Retina (tissue), 1 donor: ENCODE measurements at places on chromosomes 7 and 10.

GRCh38 chr10:6221192-6221940 is 18.6 kb downstream of the PFKFB3 start:
- no peak for DNase-seq

- no peak for DNase-seq
Observed at GRCh38 chr7:148398844-148399365, 191.7 kb upstream of the C7orf33 start.

GRCh38 chr10:33122014-33122809 is 164.2 kb upstream of the ITGB1 start:
- DNase-seq: no peak

- no peak for DNase-seq
Observed at GRCh38 chr10:30007406-30007805, 52.0 kb downstream of the JCAD start.

- DNase-seq: no peak
Observed at GRCh38 chr10:61628151-61628874, 34.4 kb upstream of the CABCOCO1 start.

- no peak for DNase-seq
Observed at GRCh38 chr10:116763440-116763839, 21.1 kb upstream of the HSPA12A start.

DNA sequence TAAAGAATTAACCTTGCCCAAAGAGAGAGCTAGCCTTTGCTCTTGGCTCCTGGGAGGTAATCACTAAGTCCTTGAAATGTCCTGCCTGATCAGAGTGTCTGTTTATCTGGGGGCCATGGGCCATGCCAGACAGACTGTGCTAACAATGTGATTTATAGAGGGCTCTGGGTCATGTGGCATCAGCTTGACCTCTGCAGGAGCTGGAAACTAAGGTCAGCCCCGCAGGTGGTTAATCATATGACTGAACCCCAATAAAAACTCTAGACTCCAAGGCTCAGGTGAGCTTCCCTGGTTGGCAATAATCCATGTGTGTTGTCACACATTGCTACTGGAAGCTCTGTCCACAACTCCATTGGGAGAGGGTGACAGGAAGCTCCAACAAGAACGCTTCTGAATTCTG is 47.5 kb downstream of the NDUFB2 start:
- DNase-seq: no peak

DNA sequence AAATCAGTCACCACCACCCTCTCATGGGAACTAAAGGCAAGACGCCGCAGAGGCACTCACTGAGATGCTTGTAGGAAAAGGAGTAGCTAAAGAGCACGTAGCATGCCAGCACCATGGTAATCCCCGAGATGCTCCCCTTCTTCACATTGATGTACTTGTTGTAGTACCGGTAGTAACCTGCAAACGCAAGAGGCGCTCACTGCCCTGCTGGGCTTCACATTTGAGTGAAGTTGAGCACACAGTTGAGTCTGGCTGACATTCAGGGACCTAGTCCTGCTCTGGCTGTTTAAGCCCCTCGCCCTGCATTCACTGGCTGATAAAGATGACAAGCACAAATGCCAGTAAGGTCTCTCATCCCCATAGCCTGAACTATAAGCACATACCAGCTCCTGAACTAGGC is 6.9 kb downstream of the ATP5MF start:
- DNase-seq: no peak

- DNase-seq: no peak
Observed at GRCh38 chr10:25300073-25300472, 125.3 kb downstream of the GPR158 start.

GRCh38 chr7:138625849-138626230 is 75.3 kb downstream of the SVOPL start:
- DNase-seq: no peak

- no peak for DNase-seq
Observed at GRCh38 chr7:22049766-22050500, 104.2 kb upstream of the CDCA7L start.

- no peak for DNase-seq
Observed at GRCh38 chr7:94612661-94613060, 43.3 kb downstream of the SGCE start.

DNA sequence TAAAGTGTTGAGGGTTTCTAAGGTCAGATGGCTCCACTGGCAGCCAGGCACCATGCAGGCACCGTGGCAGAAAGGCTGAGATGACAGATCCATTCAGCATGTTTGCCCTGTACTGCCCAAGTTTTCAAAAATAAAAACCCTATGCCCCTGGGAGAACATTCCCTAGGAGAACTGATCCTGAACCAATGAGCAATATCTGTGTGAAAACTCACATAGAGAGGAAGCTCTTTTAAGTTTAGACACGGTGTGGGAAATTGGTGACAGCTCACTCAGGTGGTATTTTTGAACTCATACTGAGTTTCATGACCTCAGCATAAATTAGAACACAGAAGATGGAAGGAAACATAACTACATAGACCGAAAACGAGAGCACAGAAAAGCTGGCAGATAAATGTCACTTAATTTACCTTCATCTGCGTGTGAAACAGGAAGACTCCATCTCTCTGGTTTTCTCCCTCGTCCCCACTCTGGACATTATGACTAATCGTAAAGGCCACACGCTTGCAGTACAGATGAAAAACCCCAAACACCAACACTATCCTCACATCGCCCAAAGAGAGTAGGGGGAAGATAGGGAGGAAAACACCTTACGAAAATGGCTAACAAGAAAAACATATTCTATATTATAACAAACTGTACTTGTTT is 127.8 kb downstream of the ICA1 start:
- DNase-seq: no peak

DNA sequence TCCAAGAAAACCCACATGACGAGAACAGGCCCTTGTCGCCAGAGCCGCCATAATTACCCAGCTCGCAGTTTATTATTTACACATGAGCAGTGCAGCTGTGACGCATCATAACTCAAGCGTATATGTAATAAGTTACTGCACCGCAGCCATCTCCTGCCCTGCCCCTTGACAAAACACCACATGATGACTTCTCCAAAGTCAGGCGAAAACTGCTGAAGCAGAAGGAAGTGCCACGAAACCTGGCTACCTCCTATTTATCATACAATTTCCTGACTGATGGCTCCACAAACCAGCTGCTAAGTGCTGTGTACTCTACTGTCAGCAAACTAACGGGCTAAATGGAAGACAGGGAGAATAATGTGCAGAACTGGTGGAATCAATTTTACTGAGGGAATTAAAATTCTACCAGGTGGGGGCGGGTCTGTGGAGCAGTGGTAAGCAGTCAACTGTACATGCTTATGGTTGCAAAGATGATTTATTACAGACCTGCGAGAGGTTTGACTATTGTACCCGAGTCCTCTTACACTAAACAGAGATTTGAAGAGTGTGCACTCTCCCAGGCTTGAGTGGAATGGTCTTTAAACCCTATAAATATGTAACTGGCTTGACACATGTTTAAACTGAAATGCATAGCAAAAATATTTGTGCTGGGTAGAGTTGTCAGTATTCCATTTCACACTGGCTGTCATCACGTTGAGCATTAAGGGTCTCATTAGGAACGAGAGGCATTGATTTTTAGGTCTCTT is 156.0 kb downstream of the GLI3 start:
- DNase-seq: peak; percentile 61

- DNase-seq: peak; percentile 88
Observed at GRCh38 chr7:108001764-108002725, 916 bp downstream of the LAMB1 start.

- no peak for DNase-seq
Observed at GRCh38 chr10:31128536-31128935, 96.9 kb upstream of the ZNF438 start.

DNA sequence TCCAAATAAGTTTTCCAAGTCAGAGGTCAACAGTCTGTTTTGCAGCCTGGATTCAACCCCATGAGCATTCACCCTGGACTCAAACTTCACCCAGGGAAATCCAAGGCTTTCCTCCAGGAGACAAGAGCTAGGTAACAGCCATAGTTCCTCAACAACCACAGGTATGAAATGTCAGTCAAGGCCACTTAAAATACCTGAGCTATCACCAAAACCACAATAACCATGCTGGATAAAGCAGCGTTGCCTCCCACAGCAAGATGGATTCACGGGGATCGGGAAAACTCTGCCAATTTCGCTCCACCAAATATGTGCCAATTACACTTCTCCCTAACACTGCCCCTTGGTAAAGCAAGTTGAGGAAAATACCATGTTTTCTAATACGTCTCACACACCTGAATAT is 444.1 kb upstream of the KLF6 start:
- DNase-seq: no peak

DNA sequence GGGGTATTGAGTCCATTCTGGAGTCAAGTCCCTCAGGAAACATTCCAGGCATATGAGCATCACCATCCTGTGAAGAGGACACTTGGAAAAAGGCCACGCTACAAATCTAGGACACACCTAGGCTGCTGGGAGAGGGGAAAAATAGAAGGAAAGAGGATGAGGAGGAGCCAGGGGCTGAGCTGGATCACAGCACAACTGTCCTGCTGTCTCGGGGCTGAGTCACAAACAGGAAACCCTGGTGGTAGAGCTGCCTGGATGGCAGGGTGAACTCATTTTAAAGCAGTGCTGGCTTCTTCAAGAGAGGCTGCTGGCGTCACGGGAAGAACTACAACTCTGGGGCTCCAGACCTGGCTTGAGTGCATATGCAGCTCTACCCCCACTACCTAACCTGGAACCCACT is 151.5 kb downstream of the RNF216 start:
- DNase-seq: no peak

GRCh38 chr7:97506728-97507127 is 225.2 kb upstream of the TAC1 start:
- no peak for DNase-seq

GRCh38 chr10:61730671-61731070 is 67.9 kb downstream of the CABCOCO1 start:
- DNase-seq: no peak

- DNase-seq: no peak
Observed at GRCh38 chr10:66521506-66521905, 404.3 kb upstream of the LRRTM3 start.

DNA sequence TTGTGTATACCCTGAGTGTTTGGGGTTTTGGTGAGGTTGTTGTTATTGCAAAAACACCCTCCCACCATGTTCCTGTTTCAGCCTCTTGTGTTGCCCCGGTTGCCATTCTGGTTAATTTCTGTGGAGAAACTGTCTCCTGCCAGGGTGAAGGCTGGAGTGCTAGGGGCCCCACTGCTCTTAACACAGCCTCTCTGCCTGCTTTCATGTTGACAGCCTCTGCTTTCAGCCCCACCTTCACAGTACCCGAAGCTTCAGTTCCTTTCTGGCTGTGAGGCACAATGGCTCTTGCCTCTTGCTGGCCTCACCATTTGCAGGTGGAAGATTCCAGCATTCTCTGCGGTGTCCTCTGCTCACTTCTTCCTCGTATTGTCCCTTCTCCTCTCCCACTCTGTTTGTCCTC is 19.2 kb downstream of the SLC18A2 start:
- no peak for DNase-seq

- no peak for DNase-seq
Observed at GRCh38 chr7:54985426-54986330, 33.1 kb upstream of the EGFR start.

DNA sequence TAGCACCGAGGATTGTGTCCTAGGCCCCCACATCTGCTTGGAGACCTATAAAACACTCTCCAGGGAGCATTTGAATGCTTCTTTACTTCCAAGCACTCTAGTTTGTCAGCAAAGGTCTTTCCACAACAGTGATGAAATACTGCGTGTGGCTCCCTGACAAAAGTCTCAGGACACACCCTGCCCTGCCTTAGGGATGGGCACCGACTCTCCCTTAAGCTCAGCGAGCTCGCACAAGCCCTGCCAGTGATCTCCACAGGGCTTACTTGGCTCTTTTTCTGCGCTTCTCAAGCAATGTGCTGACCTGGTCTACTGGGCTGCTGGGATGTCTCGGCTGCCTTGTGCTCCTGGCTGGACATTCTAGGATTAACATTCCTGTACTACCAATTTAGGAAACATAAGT is 84.3 kb upstream of the MPP7 start:
- DNase-seq: no peak

DNA sequence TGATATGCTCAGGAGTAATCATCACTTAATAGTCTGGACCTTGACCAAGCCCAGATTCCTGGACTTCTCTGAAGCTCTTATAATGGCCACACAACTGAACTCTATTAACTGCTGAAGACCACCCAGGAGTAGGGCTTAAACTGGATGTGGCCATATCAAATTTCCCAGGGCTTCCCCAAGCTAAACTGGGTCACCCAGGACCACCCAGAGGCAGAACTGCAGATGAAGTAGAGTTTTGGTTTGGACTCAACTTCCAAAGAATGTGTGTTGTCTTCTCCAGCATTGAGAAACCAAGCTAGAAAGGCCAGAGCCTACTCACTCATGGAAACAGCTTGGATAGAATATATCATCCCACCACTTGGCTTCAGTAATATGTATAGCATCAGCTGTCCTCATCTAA is 358.2 kb upstream of the MEOX2 start:
- DNase-seq: no peak

- DNase-seq: no peak
Observed at GRCh38 chr10:112373912-112374338, at the start of gene ACSL5. Gene ACSL5 (plus strand): TSS chr10:112374116. CDS start chr10:112394947, 20,831 bp downstream.

DNA sequence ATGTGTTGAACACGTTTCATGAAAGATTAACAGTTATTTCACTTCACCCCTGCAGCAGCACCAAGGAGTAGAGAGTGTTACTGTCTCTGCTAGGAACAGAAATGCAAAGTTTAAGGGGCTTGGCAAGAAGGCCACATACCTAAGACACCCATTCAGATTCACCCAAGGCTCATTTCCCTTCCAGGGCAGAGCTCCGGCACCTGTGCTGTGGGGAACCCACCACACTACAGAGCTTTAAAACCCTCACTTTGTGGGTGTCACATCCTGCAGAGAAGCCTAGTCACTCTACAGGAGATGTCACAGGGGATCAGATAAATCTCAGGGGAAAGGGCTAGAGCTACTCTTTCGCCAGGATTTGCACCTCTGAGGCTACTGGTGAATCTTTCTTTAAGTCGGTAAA is 176.1 kb upstream of the KLF6 start:
- DNase-seq: no peak

DNA sequence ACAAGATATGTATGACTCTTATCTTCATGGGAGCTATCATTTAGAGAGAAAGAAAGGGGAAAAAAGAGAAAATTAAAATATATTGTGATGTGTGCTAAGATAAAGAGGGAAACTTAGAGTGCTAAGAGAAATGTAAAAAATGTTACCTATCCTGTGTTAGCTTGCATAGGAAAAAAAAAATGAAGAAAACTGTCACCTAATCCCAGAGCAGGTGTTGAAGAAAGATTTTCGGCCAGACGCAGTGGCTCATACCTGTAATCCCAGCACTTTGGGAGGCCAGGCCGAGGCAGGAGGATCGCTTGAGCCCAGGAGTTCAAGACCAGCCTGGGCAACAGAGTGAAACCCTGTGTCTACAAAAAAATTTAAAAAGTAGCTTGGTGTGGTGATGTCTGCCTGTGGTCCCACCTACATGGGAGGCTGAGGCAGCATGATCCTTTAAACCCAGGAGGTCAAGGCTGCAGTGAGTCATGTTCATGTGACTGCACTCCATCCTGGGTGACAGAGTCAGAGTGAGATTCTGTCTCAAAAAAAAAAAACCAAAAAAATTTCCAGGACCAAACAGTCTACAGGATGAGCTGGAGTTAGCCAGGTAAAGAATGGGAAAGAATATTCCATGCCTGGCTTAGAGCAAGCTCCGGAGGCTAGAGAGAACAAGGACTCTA is 2.4 kb upstream of the MKLN1 start:
- DNase-seq: no peak

GRCh38 chr7:129670656-129671055 is 59.1 kb downstream of the NRF1 start:
- no peak for DNase-seq
